ENCODE measurements at places on chromosomes 6 and 20.

GRCh38 chr6:165574220-165575157 lies 88.6 kb downstream of the PDE10A start:
- no peak for DNase-seq

- DNase-seq, result no peak
These were observed 132.0 kb upstream of the JAG1 start for GRCh38 chr20:10805764-10806163.

- DNase-seq, result no peak
These were observed 71.1 kb downstream of the ZDHHC14 start for GRCh38 chr6:157452096-157452495.

GRCh38 chr6:119493980-119494379 lies 144.4 kb upstream of the MAN1A1 start:
- DNase-seq, result no peak

DNA sequence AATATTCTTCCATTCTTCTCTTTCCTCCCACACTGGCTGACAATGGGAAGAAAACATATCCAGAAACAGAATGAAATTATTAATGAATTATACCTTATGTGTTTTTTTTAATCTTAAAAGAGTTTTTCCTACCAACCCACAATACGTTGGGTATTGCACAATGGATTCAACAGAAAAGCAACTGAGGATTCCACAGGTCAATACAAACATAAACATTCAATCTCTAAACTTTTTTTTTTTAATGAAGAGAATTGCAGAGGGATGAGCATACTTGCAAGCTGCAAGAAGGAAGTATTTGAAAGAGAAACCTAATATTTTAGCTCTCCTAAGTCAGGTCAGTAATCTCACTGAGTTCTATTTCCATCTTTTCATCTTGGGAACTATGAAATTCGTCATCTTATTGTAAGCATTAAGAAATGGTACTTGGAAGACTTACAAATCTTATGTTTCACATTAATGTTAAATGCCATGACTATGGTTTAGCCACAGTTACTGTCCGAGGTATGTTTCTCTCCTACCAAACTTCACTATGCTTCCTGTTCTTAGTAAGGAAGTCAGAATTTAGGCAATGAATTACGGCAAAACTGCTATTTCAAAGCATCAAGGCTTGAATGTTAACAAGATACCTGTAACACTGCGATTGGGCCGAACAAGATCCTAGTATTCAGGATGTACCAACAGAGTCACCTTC lies 100.8 kb downstream of the HIVEP2 start:
- no peak for DNase-seq

DNA sequence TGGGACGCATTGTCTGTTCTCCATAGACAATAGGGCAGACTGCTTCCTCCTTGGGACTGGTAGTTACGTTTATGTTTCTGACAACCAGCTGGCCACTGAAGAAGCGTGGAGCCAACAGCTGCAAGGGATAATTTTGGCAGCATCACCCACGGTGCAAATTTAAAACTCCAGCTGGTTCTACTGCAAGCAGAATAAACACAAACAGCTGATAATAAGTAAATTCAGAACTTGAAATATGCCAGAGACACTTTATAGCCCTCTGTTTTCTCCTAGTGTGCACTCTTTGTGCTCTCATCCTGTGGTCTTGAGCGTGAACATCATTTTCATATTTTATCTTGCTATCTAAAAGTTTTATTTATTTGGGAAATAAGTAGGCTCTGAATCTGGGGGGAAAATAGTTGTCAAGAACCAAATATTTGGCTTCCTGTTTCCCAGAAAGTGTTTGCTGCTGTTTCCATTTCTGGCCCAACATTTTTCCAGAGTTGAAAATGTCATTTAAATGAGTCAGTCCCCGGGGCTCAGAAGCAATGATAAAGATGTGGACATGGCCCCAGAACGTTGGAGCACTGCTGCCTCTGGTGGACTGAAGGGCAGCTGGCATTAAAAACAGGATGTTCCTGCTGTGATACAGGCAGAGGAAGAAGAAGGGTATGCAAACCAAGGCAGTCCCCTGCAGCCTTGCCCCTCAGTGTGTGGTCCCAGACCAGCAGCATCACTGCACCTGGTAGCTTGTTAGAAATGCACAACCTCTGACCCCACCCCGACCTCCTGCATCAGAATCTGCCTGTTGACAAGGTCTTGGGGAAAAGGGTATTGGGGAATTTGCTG lies 12.5 kb upstream of the THBD start:
- no peak for DNase-seq

DNA sequence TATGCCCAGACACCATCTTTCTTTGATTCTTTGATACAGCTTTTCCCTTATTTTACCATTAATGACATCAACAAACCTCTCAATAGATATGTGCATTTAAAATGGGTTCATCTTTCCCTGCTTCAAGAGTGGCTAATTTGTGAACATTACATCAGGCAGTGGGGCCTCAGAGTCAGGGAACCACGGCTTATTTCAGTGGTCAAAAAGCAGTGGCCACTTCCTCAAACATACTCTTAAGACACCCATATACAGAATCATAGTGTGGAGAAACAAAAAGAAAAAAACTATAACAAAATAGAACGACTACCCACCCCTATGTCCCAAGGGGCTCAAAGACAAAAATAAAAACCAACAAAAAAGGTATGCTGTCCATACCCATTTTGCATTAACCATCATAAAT lies 12.9 kb downstream of the SALL4 start:
- DNase-seq, result no peak

All from activated CD8-positive, alpha-beta memory T cell treated with anti-CD3 and anti-CD28 coated beads, Interleukin-2, amount 50 U/mL, for 4 hours (primary cell).